ENCODE measurements at places on chromosomes 4 and X.

DNA sequence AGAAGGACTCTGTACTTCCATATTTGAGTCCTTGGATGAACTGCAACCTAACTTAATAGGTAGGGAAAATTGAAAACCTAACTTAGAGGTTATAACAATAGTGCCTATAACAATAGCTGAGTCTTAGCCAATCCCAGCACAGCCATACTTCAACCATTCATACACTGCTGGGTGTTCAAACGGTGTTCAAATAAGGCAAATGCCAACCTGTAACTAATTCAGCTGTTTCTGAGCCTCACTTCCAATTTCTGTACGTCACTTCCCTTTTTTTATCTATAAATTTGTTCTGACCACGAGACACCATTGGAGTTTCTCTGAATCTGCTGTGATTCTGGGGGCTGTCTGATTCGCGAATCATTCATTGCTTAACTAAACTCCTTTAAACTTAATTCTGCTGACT lies 9.6 kb upstream of the GRSF1 start:
- DNase-seq = no peak

DNA sequence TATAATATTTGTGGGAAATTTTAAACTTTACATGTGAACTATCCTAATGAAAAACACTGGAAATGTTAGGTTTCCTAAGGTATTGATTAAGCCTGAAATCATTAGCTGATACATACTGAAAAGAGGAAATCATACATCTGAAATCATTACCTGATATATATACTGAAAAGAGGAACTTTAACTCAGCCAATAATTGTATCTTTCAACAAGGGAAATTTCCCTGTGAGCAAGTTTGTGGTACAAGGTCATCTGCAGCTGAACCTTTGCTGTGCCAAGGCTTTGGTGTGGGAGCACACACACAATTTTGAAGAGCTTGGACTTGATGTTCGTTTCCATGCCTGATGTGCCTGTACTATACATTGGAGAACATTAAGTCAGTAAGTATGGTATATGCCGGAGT lies 131.9 kb upstream of the USP9X start:
- DNase-seq = no peak

DNA sequence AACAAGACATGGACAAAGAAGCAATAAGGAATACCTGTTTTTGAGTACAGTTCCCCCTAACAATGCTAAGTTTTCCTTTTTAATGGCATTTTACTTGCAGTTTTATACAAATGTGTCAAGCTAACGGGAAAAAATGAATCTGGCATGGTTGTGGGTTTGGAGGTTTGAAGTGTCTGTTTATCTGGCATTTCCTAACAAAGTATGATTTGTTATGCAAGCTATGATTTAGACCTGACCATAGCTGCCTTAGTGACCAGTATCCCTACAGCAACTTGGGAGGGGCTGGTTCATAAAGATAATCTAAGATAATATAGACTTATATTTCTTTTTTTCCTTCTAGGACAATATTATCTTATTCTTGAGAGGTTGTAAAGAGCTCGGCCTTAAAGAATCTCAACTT lies 60.6 kb downstream of the LIMCH1 start:
- DNase-seq = no peak

GRCh38 chr4:100130491-100130890 lies 59.8 kb downstream of the DDIT4L start:
- no peak for DNase-seq
